Cerebellum (tissue), 4 donors: ENCODE measurements at places on chromosomes 16 and 17.

- no peak for DNase-seq
Observed at GRCh38 chr17:50234581-50234980, 33.1 kb upstream of the COL1A1 start.

- no peak for DNase-seq
Observed at GRCh38 chr16:28561557-28562187, 8.0 kb downstream of the SGF29 start.

GRCh38 chr17:79012563-79013134 lies 3.1 kb upstream of the CANT1 start:
- no peak for DNase-seq

- DNase-seq: no peak
Observed at GRCh38 chr16:85555719-85556455, 57.2 kb upstream of the GSE1 start.

DNA sequence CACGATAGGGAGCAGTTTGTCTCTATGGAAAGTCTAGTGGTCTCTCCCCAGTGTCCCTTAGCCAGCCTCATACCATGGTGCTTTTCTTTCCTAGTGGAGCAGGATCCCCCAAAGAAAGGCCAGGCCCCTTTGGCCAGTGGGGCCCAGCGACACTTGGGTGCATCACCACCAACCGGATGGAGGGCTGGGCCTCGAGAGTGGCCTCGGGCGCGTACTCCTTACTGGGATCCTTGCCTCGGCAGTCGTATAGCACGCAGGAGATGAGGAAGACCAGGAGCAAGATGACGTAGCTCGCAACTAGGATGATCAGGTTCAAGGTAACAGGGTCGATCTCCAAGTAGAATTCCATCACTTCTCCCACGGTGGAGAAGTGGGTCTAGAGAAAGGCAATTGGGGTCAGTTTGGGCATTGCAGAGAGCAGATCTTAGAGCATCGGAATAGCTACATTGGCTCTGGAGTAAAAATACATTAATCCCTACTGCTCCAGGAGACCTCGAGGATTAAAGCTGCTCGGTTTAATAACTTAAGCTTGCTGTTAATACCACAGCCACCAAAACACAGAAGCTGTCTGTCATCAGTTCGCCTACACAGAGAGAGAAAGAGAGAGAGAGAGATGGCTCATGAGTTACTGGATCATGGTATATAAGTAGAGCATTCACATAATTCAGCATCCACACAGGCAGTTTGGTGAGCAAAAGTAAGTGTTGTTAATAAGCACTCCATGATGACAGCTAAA lies at the start of gene SMIM36:
Gene SMIM36 (minus strand): TSS at position 467 of the 736 bp plus-strand sequence.
- no peak for DNase-seq

GRCh38 chr17:36743130-36743529 lies 141.7 kb downstream of the MRM1 start:
- no peak for DNase-seq
